ENCODE measurements at places on chromosomes 12 and 14.

DNA sequence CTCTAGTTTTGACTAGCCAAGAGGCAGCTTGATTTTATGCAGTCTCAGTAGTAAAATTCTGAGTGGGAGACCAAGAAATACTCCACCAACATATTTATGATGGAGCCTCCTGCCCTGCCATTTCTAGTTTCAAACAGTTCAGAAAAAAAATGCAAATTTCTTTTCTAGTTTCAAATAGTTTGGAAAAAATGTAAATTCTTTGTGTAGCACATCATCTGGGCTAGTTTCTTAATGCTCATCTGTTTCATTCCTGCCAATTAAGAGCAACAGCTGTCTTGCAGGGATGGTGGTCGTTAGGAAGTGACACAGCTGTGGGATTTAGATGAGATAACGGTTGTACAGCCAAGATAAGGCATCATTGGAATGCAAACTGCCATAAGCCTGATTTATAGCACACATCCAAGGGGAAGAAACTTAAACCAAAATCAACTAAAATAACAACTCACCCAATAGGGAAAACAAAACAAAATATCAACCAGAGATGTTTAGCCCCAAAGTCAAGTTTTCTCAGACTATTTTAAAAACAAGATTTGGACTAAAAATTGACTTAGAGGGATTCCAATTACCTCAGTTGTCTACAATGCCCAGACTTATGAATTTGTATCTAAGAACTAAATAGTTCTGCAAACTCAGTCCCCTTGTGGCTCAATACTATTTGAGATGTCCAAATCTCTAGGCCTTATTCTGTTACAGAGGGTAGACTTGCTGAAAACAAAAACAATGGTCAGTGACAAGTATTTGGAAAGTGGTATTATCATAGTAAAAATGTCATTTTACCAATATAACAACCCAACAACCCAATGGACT lies 291.3 kb upstream of the ATP2B1 start:
- no peak for DNase-seq

DNA sequence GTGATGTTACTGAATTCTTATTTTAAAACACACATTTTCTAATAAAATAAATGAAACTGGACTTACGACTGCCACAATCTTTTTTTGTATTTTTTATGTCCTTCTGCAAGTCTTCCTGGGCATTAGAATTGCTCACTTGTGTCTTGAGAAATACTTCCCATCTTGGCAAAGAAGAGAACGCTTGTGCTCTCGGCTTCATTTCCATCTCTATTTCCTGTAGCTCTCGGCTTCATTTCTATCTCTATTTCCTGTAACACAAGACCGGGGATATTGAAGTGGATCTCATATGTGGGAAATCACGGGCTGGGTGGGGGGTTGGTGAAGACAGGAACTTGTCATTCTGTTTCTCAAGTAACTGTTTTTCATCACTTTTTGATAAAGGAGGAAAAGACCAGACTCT lies 77.9 kb downstream of the EP400 start:
- no peak for DNase-seq

DNA sequence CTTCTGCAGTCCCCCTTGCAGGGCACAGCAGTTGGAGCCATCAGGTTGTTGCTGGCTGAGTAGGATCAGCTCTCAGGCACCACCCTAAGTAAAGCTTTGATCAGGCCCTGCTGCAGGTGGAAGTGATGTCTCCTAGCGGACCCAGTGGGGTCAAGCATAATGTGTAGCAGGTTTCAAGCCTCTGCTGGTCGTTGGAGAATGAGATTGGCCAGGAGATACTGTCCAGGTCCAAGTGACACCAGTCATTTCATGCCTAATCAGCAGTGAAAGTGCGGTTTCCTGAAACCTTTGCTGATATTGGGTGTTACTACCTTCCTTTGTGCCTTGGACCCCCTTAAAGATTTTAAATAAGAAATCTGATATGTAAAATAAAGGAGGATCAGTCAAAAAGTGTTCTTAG lies 72.6 kb downstream of the SUSD6 start:
- no peak for DNase-seq

DNA sequence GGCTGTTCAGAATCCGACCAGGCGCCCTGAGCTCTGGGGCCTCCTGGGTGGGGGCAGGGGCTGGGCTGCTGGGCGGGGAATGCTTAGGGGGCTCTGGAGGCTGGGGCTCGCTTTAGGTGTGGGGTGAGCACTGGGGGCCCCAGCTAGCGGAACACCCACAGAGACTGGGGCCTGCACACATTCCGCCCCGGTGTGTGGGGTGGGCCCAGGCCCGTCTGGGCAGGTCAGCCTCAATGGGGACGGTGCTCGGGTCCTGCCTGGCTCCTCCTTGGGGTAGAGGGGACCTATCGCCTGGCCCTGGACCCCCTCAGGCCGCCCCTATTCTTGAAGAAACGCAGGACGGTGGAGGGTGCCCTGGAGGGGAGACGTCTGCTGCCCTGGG lies 364.8 kb downstream of the TMEM121 start:
- DNase-seq = no peak

- peak; percentile 50 for DNase-seq
These were observed 795 bp downstream of the STAT6 start for GRCh38 chr12:57110104-57111030.

DNA sequence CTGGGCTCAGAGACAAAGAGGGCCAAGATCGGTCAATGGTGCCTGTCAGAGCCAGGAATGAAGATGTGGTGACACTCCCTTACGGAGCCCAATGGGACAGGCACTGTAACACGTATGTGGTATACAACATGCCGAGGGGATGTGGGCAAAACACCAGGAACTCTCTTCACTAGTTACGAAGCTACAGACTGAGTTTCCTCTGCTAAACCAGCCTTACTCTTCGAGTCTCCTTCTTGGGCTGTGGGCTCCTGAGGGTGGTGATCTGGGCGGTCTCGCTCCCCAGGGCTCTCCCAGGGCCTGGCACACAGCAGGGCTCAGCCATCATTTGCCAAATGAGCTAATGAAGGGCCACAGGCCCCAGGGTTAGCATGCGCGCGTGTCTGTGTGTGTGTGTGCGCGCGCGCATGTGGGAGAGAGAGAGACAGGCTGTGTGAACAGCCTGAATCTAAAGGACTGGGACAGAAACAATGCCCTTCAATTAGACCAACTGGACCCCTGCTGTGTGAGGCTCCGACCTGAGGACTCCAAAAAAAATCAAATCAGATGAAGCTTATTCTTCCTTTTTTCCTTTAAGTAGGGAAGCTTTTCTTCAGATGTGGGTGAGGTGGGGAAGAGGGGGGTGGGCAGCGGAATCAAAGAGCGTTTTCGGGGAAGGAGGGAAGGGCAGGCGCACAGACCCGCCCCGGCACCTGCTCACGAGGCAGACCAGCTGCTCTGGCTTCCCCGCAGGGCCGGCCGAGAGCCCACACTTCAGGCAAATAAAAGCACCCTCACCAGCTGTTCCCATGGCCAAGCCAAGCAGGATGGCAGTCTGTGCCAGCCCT lies 42.5 kb downstream of the CCDC88C start:
- no peak for DNase-seq

DNA sequence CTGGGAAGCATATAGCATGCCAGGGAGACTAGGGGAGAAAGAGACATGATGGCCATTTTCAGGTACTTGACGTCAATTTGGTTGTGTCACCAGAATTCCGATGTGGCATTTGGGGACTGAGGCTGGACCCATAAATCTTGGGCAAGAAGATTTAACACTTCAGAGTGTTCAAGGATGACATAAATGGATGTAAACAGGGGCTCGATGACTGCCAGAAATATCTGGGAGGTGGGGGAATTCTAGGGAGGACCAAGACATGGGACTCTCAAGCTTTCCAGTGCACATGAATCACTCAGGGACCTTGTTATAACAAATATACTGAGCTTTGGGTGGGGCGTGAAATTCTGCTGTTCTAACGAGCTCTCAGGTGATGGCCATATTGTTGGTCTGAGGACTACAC lies 17.8 kb downstream of the HAL start:
- no peak for DNase-seq

- DNase-seq = no peak
These were observed 32.3 kb upstream of the PTCSC3 start for GRCh38 chr14:36208690-36209278.

GRCh38 chr12:6684609-6685008 lies 4.6 kb downstream of the ZNF384 start:
- DNase-seq = no peak

- no peak for DNase-seq
These were observed 1.5 kb downstream of the HOXC6 start for GRCh38 chr12:54029529-54030441.

- DNase-seq = no peak
These were observed 78.2 kb downstream of the MIPOL1 start for GRCh38 chr14:37275963-37276362.

DNA sequence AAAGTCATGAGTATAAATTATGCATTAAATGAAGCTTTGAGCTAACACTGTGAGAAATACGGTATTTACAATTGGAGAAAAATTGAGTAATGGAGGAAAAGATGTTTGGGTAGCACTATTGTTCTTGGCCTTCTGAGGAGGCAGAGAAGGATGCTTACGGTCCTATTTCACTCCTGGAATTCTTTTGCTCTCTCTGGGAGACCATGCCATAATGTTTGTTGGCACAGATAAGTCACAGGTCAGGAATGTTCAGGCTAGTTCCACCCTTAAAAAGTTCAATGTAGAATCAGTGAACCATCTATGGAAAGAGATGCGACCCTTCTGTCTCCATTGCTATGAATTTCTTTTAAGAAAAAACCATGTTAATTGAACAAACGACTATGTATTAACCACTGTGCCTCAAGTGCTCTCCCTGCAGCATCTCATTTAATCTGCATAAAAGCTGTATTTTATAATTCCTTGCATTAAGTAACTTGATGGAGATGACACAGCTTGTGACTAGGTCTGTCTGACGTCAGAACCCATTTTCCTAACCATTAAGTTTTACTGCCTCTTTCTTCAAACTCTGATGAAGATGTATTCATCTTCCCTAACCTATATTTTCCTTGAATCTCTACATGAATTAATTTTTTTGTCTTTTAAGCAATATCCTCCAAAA lies 9.5 kb downstream of the BATF start:
- DNase-seq = no peak

GRCh38 chr14:37246427-37246829 lies 48.7 kb downstream of the MIPOL1 start:
- DNase-seq = no peak

DNA sequence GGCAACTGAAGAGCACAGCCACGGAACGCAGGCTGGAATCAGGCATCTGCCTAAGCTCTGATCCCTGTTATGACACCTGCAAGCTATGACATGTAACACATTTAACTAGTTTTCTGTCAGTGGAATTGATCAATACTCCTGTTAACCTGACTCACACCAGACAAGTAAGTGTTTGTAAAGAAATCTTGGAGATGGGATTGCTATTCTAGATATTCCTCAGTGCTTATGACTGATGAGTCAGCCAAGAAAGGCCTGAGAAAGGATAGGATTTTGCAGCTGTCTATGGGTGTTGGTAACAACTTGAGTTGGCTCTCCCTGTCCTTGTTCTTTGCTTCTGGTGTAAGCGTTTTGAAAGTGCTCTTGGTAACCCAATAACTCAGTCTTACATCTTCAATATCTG lies 110.5 kb downstream of the GPR135 start:
- no peak for DNase-seq

GRCh38 chr12:93449277-93449676 lies 7.5 kb upstream of the UBE2N start:
- no peak for DNase-seq

DNA sequence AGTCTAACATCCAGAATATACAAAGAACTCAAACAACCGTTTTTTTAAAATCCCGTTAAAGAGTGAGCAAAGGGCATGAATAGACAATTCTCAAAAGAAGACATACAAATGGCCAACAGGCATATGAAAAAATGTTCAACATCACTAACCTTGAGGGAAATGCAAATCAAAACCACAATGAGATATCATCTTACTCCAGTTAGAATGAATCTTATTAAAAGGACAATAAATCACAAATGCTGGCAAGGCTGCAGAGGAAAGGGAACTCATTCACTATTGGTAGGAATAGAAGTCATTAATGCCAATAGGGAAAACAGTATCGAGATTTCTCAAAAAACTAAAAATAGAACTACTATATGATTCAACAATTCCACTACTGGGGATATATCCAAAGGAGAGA lies 520.1 kb downstream of the RMST start:
- DNase-seq = no peak

DNA sequence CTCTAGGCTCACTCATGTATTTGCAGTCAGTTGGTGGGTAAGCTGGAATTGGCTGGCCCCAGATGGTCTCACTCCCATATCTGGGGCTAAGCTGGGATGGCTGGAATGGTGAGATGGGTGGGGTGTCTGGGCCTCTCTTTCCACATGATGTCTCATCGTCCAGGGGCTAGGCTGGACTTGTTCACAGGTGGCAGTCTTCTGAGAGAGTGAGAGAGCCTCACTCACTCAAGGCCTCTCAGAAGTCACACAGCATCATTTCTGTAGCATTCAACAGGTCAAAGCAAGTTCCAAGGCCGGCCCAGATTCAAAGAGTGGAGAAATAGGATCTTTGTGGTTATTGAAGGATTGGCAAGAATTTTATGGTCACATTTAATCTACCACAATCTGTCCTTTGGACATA lies 102.7 kb downstream of the UNC79 start:
- no peak for DNase-seq

GRCh38 chr12:103178366-103179080 lies 221.0 kb downstream of the ASCL1 start:
- DNase-seq = no peak

- no peak for DNase-seq
These were observed 83.9 kb downstream of the PIK3C2G start for GRCh38 chr12:18345021-18345735.

- no peak for DNase-seq
These were observed 23.2 kb upstream of the BMAL2 start for GRCh38 chr12:27309293-27309994.

GRCh38 chr12:50222275-50222783 lies 55.2 kb upstream of the CERS5 start:
- DNase-seq = no peak

DNA sequence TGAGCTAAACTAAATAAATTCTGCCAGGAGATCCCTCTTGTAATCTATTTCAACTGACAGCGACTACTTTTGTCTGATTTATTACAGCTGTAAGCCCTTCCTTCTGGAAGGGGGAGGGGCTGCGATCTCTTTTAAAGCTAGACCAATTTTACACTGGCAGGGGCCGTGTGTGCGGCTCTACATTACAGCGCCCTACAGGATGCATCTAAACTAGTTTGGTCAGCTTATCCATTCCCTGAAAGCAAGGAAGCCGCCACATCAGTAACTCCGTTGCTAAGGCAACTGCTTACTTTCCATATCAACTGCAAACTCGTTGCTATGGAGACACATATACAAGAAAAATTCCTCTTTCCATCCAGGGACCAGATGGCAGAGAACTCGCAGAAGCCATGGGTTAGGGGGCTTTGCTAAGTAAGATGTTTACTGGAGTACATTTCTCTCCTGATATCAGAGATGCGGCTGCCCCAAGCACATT lies 17.4 kb downstream of the FOXN3 start:
- DNase-seq = no peak

- no peak for DNase-seq
These were observed 97.4 kb downstream of the PRKCH start for GRCh38 chr14:61418746-61419145.

- no peak for DNase-seq
These were observed 1025.4 kb upstream of the LRFN5 start for GRCh38 chr14:40581264-40581663.
